ENCODE measurements at places on chromosomes 1 and 21.

GRCh38 chr1:204495777-204496176, 1.2 kb upstream of the PIK3C2B start:
- DNase-seq: no peak

DNA sequence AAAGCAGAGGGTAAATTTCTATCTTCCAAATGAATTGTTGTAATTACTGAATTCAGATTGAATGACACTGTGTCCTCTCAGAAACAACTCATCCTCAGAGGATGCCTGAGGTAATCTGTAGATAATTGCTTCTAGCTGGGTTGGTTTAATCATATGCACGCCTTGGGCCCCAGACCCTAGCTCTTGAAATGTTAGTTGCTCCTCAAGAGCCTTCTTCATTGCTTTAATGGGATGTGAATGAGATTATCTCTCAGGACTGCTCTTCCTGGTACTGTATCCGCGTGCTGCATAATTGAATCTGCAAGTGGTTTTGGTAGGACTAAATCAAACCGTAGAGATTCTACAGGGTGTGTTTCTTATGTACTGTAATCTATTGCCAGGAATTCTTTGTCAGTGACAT, 569.3 kb upstream of the NEGR1 start:
- no peak for DNase-seq

DNA sequence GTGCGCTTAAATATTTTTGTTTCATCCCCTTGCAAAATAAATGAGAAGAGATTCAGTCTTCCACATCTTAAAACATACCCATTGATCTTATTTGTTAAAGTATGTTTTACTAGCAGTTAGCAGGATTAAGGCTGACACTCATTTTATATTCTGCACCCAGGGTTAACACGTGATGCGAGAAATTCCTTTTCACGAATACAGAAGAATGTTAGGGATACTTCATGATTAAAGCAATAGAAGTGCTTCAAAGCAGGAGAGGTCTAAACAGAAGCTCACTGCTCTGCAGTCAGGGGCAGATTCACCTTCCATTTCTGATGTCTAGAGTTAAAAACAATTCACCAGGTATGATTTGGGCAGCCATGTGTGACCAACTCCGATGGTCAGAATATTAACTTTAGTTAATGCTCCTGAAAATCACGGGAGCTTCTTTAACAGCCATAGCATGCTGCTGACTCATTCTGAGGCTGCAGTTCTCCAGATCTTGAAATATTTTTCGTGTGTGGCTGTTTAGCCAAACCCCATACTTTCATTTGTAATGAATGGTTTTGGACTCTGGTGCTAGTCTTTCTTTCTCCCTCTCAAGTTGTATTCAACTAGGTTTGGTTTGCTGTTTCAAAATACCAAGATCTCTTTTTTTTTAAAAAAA, 19.7 kb downstream of the BCAR3 start:
- peak; percentile 42 for DNase-seq

GRCh38 chr1:7460807-7461206, 310.3 kb upstream of the VAMP3 start:
- no peak for DNase-seq

GRCh38 chr1:226131639-226132038, 54.9 kb downstream of the ACBD3 start:
- DNase-seq: no peak

GRCh38 chr1:58936973-58937372, 153.1 kb upstream of the JUN start:
- no peak for DNase-seq

GRCh38 chr1:33137800-33138199, 44.0 kb downstream of the TRIM62 start:
- no peak for DNase-seq

DNA sequence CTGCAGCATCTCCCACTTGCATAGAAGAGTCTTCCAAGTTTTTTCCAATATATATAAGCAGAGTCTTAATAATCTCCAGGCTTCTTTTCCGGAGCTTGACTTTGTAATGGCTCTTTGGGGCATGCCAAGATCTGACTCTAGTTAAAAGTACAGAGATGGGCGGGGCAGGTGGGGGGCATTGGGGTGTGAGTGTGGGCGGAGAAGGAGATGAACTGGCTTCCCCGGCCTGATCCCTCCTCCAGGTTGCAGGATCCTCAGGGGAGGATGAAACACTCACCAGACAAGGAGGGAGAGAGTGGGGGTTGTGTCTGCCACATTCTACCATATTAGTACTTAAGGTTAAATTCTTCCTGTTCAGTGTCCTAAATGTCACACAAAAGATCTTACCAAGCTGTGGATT, 23.0 kb downstream of the S100A10 start:
- no peak for DNase-seq

DNA sequence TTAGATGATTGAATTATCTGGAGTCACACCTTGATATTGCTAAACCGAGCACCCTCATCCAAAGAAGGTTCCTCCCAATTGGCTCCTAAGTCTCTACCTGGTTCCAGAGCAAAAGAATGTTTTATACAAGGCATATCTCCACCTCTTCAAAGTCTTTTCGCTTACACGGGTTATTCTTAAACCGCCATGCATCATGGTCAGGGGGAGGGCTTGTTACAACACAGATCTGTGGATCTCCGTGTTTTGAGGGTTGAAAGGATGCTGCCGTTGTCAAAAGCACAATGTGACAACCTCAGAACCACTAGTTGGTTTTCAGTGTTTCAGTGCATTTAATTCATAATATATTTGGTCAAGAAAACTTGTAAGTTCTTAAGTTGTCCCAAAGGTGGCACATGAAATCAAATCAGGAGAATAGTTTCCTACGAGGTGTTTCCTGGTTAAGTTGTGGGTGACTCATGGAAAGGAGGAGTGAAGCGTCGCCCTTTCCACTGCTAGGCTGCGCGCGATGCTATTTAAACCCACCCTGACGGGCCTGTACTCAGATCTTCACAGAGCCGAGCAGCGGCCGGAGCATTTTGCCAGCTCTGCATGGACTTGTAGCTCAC, 1531.6 kb upstream of the TPTE start:
- DNase-seq: no peak

DNA sequence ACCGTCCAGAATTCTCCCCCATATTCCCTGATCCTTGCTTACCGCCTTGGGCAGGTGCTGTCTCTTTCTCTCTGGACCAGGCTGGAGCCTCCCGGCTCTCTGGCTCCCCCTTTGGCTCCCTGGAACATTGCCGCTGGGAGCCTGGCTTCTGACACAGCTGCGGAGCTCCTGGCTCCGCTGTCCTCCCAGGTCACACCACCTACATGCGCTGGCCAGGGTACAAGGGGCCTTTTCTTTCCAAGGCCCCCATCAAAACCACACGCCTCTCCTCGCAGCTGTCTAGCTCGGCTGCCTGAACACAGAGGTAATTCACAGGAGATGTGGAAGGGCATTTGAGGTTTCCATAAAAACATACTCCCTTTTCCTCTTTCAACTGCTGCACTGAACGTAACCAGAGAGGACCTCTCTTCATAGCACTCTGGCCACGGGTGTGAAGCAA, 7.5 kb upstream of the ZNF648 start:
- DNase-seq: no peak

- no peak for DNase-seq
These were observed 82.6 kb upstream of the CNIH3 start for GRCh38 chr1:224533517-224533916.

DNA sequence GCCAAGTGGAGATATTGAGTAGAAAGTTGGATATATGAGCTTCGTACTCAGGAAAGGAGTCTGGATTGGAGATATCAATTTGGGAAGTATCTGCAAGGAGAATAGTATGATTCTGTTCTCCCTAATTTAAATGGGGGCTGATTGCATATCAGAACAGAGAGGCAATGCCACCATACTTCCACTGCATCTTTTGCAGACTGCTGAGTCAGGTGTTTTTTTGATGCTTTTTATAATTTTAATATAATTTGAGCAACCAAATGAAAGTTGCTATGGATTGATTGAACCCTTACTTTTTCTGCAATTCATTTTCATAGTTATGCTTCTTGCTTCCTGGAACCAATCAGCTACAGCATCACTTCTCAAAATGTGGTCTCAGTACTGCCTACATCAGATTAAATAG, 590.3 kb downstream of the USP25 start:
- DNase-seq: no peak

DNA sequence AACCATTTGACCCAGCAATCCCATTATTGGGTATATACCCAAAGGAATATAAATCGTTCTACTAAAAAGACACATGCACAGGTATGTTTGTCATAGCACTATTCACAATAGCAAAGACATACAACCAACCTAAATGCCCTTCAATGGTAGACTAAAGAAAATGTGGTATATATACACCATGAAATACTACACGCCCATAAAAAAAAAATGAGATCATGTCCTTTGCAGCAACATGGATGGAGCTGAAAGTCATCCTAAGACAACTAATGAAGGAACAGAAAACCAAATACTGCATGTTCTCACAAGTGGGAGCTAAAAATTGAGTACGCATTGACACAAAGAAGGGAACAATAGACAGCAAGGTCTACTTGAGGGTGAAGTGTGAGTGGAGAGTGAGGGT, 72.0 kb downstream of the EIF4G3 start:
- DNase-seq: no peak

GRCh38 chr1:58136387-58136786, 410.1 kb downstream of the OMA1 start:
- no peak for DNase-seq

Data from vagina (tissue), 2 donors.